Myometrial cell (primary cell): ENCODE measurements at places on chromosomes 1 and 21. TPM values are rescaled to one million over a fixed set of nuclear protein-coding genes. Genes with fewer than 3 reads are reported as not detected.

Gene PKLR
- total RNA-seq = not detected in 2 replicates

Gene RBP7
- not detected in 2 replicates for total RNA-seq

Gene DEPDC1
- total RNA-seq = 22.5 and 24.8 TPM in 2 replicates

Gene PAX7
- not detected in 2 replicates for total RNA-seq

Gene AGMAT
- 4.3 and 9.7 TPM in 2 replicates for total RNA-seq

Gene CHD1L
- 32.4 and 33.7 TPM in 2 replicates for total RNA-seq

Gene CLDN17
- total RNA-seq = not detected in 2 replicates

Gene C1orf141
- not detected in 2 replicates for total RNA-seq

Gene ERVH48-1
- total RNA-seq = 0.35 TPM in 1 of 2 replicates, not detected in the other

Gene PEX19
- total RNA-seq = 44.1 and 111 TPM in 2 replicates

Gene AIM2
- 2.8 and 2.9 TPM in 2 replicates for total RNA-seq

Gene TMPRSS3
- not detected in 2 replicates for total RNA-seq

Gene LCE1A
- total RNA-seq = not detected in 2 replicates

Gene FAM89A
- 6.9 and 10.6 TPM in 2 replicates for total RNA-seq

Gene LHX8
- total RNA-seq = not detected in 2 replicates

Gene RNU1-2
- not detected in 2 replicates for total RNA-seq

Gene ATXN7L2
- total RNA-seq = 3.0 and 4.0 TPM in 2 replicates

Gene TMEM39B
- total RNA-seq = 5.1 and 7.8 TPM in 2 replicates

Gene SUSD4
- total RNA-seq = 0.29 and 0.35 TPM in 2 replicates

Gene FAM167B
- 0.35 TPM in 1 of 2 replicates, not detected in the other for total RNA-seq

Gene AKNAD1
- 1.2 TPM in 1 of 2 replicates, not detected in the other for total RNA-seq

Gene AADACL4
- not detected in 2 replicates for total RNA-seq

Gene WDR64
- not detected in 2 replicates for total RNA-seq

Gene FCRL6
- not detected in 2 replicates for total RNA-seq

Gene RAB25
- total RNA-seq = not detected in 2 replicates

Gene ALPL
- 0.29 and 6.4 TPM in 2 replicates for total RNA-seq

Gene DENND2C
- 0.58 and 0.89 TPM in 2 replicates for total RNA-seq

Gene CD34
- 0.35 and 0.86 TPM in 2 replicates for total RNA-seq

Gene CRP
- not detected in 2 replicates for total RNA-seq

Gene B4GALT3
- 36.0 and 42.1 TPM in 2 replicates for total RNA-seq

Gene CNTN2
- not detected in 2 replicates for total RNA-seq

Gene ST3GAL3
- total RNA-seq = 17.0 and 17.5 TPM in 2 replicates

Gene SGIP1
- total RNA-seq = 10.4 and 13.6 TPM in 2 replicates

Gene C4BPB
- not detected in 2 replicates for total RNA-seq

Gene BGLAP
- total RNA-seq = 3.7 TPM in 1 of 2 replicates, not detected in the other

Gene IQCC
- total RNA-seq = 1.4 and 2.1 TPM in 2 replicates

Gene HTR1D
- not detected in 2 replicates for total RNA-seq

Gene KLHDC9
- total RNA-seq = 2.5 and 4.0 TPM in 2 replicates

Gene S100A14
- total RNA-seq = not detected in 2 replicates

Gene S100A7A
- not detected in 2 replicates for total RNA-seq

Gene PROX1
- total RNA-seq = 0.35 TPM in 1 of 2 replicates, not detected in the other

Gene MSH4
- not detected in 2 replicates for total RNA-seq

Gene ADAMTS1
- total RNA-seq = 42.1 and 48.7 TPM in 2 replicates

Gene SLC9C2
- not detected in 2 replicates for total RNA-seq

Gene CZIB
- total RNA-seq = 64.6 and 75.5 TPM in 2 replicates
